D721Med (cell line): ENCODE measurements at places on chromosomes 1 and 21.
A peak's percentile ranks its signal among the peaks of the same experiment; 100 is the strongest.

- no peak for DNase-seq
These were observed 159.8 kb upstream of the KCNJ6 start for GRCh38 chr21:38075833-38076587.

- DNase-seq = no peak
These were observed 20.8 kb upstream of the TSNAX start for GRCh38 chr1:231507476-231508355.

DNA sequence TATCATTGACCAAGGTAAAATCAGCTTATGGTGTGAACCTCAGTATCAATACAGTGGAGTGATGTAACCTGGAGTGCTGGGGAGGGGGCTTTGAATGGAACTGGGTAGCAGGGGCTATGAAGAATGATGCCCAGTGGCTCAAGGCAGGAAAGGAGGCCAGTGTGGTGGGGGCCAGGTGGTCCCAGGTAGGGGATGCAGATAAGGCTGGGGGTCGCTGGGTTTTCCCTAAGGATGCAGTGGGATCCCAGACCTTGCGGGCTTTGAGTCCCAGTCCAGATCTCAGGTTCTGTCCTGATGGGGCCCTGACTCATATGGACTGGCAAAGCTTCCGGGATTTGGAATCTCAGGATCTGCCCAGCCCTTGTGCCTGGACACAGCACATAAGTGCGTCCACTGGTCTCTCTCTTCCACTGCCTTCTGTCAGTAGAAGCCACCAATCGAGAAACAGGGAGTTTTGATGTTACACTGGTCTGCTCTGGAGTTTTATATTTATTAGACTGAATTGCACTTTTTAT is 52.0 kb downstream of the S100B start:
- no peak for DNase-seq

DNA sequence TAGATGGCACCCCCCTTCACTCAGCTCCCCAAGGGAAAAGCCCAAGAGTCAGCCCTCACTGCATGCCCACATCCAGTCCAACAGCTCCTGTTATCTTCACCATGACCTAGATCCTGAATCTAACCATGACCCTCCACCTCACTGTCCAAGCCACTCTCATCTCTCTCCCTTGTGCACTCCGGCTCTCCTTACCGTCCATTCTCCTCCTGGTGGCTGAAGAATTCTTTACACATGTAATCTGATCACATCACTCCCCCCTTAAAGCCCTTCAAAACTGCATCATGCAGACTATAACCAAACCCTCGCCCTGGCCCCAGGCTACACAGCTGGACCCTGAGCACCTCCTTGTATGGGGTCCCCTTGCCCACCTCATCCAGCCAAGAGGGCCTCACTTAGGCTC is 14.0 kb upstream of the PAQR7 start:
- no peak for DNase-seq

- DNase-seq = no peak
These were observed 32.2 kb upstream of the AKT3 start for GRCh38 chr1:243882276-243882675.

- no peak for DNase-seq
These were observed 14.1 kb upstream of the ATP1A4 start for GRCh38 chr1:160137216-160137862.

DNA sequence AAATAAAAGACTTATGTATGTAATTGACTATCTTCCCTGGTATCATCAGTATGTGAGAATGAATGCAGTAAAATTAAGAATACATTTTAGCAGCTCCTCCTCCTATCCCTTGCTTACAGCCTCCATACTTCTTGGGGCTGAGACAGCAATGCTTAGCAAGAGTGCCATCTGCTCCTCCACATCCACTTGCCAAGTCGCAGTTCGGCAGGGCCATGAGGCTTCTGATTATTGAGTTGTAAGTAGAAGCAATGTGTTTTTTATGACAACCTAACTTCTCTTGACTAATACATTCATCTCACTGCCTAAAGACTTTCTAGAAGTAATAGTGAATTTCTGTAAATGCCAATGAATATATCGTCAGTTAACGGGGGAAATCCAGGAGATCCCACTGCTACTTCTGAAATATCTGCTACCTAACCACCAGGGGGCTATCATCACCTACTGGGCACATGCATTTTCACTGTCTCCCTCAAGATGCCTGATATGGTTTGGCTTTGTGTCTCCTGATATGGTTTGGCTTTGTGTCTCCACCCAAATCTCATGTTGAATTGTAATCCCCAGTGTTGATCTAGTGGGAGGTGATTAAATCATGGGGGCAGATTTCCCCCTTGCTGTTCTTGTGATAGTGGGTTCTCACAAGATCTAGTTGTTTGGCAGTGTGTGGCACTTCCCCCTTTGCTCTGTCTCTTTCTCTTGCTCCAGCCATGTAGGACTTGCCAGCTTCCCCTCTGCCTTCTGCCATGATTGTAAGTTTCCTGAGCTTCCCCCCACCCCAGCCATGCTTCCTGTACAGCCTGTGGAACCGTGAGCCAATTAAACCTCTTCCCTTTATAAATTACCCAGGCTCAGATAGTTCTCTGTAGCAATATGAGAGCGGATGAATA is 59.6 kb downstream of the EXTL2 start:
- DNase-seq = no peak

GRCh38 chr1:5001466-5001865 is 347.1 kb downstream of the AJAP1 start:
- no peak for DNase-seq

DNA sequence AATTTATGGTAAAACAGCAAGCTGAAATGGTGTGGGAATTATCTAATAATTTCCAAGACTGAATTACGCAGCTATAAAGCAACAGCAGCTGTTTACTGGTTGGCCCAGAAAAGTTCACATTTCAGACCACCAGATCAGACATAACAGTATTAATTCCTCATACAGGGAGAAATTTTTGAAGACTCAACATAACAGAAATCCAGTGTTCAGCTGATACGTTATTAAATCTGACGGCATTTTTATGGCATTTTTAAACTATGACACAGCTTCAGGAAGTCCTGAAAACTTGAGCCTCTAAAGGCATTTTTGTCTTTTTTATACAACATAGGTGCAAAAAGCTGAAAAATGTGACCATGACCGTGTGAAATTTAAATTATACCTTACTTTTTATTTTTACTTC is 91.2 kb downstream of the APP start:
- DNase-seq = no peak

- DNase-seq = no peak
These were observed 2.2 kb downstream of the NUAK2 start for GRCh38 chr1:205319081-205320018.

DNA sequence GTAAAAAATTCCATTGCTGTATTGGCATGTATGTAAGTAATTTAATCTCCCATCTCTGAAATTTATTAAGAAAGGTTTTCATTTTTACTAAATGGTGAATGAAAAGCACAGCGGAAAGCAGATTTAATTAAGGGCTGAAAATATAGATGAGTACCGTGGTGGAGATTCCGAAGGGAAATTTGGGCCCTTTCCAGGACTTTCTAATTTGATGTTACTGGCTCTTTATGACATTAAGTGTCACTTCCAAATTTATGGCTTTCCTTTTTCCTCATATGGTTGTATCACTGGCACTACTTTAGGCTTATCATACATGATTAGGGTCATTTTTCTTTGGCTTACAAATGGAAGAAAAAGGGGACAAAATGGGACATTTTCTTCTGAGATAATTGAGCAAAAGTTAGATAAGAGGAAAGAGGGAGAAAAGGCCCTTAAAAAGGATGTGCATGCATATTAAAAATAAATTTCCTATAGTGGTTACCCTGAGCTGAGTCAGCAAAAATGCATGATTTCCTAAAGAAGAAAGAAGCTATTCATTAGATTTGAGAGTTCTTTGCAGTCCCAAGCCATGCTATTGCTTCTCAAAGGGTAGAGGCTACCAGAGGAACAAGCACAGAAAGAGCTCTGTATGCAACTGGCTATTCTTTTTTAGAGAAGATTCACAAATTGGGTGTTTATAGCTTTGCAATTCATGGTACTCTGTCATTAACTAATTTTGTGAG is 74.9 kb upstream of the CNIH3 start:
- no peak for DNase-seq

DNA sequence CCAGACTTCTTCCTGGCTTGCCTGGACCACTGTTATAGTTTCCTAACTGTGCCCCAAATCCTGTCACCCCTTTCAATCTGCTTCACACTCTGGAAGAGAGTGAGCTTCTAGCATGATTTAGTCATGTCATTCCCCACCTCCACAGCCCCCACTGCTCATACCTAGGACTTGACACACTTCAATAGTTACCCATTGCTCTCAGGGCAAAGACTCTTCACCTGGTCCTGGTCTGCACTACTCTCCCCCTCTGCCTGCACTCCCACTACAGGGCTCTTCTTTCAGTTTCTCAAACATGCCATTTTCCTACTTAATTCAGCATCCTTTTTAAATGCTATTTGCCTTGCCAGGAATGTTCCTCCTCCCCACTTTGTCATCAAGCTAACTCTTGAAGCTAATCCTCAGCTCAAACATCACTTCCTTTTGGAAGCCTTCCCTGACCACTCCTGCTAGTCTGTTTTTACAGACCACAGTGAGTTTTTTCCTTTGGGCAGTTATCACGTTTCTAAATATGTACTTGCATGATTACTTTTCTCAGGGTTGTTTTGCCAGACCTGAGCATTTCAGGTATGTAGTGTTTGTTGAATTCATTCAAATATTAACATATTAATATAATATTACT is 24.7 kb downstream of the CYP2J2 start:
- DNase-seq = no peak

DNA sequence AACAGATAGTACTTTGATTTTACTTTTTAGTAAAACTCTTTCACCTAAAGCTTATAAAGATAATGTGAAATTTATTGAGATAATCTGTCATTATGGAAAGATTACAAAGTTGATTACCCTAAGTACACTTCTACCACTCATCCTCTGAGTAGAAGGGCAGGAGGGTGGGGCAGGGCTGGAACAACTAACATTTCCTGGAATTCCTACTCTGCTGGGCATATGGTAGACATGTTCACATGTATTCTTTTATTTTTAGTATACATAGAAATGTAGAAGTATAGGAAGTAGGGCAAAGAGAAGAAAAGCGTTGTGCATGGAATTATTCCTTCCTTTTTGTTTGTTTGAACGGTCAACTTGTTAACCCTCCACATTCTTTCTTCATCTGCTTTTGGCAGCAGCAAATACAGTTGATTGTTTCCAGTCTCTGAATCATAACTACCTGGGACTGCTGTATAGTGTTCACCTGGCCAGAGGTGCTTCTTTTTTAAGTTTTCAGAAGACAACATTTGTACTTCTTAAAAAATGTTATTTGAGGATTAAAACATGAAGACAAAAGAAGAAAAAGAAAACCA is 85.1 kb downstream of the POU2F1 start:
- DNase-seq = peak; percentile 26

GRCh38 chr21:28923439-28923975 is 69.2 kb downstream of the LTN1 start:
- no peak for DNase-seq

- DNase-seq = no peak
These were observed 31.9 kb downstream of the MROH9 start for GRCh38 chr1:170967042-170967910.

DNA sequence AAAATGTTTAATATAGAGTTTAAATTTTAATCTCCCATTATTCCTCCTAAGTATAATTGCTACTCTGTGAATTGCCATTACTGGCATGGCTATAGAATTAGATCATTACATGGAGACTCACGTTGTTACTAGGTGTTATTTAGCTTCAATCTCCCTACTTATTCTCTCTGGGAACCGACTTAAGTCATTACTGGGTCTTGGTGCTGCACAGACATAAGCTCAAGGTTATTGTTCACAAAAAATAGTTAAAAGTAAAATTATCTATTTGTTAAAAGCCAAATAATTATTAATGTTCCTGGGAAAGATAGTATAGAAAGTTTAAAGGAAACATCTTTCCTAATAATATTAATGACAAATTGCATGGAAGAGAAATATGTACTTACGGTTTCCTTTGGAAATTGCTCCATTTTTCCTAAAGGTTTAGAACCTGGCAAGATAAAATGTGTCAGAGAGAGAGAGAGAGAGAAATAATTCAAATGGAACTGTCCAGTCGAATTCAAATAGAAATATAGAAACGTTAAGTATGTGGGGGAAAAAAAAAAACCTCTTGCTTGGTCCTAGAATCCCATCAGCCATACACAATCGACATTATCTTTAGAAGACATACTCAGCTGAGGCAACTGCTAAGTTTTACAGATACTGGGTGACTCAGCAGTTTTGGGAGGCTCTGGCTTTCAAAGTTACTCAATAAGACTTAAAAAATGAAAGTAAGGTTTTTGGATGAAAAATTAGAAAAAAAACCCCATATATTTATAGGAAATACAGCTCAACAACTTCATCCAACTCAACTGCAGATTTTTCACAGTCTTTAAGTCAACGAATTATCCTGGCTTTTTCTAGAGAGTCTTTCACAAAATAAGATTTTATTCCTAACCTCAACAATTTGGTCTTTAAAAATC is at the start of gene SPTA1:
SPTA1 (minus strand) TSS at position 605 of the 899 bp plus-strand sequence; CDS start at position 407, 198 bp downstream.
- DNase-seq = no peak

GRCh38 chr1:203281033-203281432 is 24.3 kb upstream of the BTG2 start:
- DNase-seq = no peak

DNA sequence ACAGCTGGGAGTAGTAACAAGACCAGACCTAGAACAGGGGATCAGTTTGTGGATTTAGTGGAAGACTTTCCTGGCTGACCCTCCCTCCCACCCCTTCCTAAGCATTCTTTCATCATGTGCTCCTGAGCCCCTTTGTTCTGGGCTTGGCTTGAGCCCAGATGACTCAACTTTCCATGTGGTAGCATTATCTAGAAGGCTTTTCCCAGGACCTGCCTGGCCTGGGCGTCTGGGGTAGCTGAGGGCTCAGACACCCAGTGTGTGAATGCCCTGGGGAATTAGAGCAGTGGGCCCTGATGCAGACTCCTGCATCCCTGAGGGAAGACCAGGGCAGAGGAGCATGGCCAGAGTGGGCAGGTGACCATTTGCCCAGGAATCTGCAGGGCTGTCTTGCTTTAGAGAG is 44.1 kb upstream of the TSPAN2 start:
- no peak for DNase-seq

DNA sequence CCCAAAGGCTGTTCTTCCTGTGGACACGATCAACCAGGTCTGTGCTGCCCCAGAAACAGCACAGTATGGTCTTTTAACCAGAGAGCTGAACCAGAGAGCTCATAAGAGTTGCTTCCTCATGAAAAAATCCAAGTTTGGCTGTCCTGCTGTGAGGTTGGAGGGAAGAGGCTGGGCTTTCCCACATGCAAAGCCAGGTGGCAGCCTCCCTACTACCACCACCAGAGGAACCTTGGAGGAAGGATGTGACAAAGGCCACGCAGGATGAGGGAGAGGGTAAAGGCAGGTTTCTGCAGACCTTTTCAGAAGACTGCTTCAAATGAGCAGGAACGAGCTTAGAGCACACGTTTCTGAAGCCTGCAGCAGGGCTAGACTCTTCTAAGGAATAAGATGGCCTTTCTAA is 27.1 kb downstream of the FAM78B start:
- DNase-seq = no peak
